ENCODE measurements at places on chromosomes 11 and 22.

DNA sequence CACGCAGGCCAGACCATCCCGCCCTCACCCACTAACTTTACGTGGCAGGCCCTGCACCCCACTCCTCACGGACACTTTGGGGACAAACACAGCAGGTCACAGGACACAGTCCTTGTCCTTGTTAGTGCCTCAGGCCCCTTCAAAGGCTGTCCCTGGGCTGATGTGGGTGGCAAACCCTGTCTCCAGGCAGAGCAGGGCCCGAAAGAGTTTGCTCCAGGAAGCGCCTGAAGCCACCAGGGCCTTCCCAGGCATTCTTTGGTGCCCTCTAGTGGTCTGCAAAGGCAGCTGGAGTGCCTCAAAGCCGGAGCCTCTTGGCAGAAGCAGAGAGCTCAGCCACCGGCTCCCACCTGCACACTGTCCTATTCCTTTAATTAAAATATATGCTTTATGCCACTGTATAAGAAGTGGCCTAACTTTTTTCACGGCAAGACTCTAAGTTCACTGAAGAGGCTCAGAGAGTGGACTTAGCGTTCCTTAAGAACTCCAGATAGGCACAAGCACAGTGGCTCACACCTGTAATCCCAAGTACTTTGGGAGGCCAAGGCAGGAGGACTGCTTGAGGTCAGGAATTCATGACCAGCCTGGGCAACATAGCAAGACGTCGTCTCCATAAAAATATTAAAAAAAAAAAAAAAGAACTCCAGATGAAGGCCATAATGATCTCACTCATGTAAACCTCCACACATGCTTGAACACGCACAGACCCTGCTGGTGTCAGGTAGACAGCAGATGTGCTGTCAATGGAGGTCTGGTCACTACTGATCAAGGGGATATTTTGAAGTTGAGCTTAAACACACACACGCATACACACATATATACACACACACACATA is 11.1 kb downstream of the TXN2 start:
- DNase-seq: peak; percentile 66

DNA sequence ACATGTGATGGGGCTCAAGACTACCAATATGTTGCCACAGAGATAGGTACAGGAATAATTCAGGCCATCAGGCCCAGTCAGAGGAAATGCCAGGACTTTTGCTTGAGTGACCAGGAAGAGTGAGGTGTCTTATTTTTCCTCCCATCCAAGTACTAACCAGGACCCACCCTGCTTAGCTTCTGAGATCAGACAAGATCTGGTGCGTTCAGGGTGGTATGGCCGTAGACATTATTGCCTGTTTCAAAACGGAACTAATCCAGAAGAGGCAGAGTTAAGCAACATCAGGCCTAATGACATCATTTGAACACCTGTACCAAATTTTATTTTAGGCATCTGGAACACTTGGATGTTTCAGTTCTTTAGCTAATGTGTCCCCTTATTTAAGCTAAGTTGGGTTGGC is 205.5 kb upstream of the POU2AF2 start:
- no peak for DNase-seq

DNA sequence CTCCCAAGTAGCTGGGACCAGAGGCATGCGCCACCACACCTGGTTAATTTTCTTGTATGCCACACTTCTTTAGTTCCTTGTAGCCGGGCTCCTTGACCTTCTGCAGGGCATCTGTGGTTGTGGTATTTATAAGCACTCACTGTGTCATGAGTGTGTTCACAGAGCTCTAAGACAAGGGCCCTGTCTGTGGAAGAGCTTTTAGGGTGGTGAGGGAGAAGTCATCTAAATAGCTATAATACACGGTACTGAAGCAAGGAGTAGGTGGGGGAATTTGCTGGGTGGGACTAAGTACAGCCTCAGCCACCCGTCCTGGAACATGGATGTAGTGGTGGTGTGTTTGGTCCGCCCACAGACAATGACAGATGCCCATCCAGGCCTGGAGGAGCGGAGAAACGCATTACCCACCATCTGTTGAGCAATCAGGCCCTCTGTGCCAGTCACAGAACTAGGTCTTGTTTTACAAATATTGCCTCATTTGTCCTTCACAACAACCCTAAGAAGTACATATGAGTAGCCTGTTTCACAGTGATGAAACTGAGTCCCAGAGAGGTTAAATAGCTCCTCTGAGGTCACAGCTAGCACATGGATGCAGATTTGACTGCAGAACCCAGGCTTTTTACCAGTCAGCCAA is 10.1 kb downstream of the ACO2 start:
- no peak for DNase-seq

GRCh38 chr22:49278340-49278739 is 549.3 kb downstream of the BRD1 start:
- DNase-seq: no peak

- DNase-seq: no peak
Observed at GRCh38 chr11:12585861-12586260, 88.4 kb upstream of the TEAD1 start.

GRCh38 chr11:71946144-71946571 is 17.3 kb downstream of the RNF121 start:
- DNase-seq: no peak

DNA sequence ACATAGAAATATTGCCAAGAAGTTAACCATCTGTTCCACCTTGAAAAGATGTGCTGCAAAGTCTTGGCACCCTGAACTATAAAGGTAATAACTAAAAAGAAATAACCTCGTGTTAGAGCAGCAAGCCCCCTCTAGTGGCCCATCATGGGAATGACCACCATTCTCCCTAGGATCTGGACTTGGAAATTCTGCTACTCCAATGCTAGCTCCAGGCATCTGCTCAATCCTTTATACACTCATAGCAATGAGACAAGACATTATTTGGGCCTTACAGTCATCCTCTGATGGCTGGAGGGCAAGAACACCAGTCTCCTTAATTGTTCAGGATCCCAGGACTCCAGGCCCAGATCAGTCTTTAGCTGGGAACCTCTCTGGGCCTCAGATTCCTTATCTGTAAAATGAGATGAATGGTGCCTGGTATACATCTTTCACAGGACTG is 76.0 kb downstream of the CWC15 start:
- DNase-seq: no peak

- DNase-seq: no peak
Observed at GRCh38 chr11:126327281-126328000, 23.6 kb downstream of the DCPS start.

- no peak for DNase-seq
Observed at GRCh38 chr11:107202241-107202640, 184.0 kb upstream of the GUCY1A2 start.

GRCh38 chr11:9313648-9314290 is 624 bp downstream of the TMEM41B start:
- DNase-seq: no peak

DNA sequence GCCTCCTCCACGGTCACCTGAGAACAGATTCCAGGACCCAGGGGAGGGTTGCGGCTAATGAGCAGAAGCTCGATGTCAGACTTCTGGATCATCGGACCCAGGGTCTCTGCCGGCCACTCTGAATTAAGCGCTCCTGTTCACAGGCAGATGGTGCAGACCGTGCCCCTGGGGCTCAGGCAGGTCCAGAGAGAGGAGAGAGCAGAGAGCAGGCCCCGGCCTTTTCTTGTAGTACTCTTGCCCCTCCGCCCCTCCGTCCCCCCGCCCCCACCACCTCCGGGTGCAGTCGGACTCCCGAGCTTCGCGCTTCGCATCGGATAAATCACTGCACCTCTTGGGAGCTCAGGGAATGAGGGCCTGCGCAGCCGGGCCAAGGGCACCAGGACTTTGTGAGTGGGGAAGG is 50.3 kb downstream of the RPS6KA4 start:
- DNase-seq: no peak

DNA sequence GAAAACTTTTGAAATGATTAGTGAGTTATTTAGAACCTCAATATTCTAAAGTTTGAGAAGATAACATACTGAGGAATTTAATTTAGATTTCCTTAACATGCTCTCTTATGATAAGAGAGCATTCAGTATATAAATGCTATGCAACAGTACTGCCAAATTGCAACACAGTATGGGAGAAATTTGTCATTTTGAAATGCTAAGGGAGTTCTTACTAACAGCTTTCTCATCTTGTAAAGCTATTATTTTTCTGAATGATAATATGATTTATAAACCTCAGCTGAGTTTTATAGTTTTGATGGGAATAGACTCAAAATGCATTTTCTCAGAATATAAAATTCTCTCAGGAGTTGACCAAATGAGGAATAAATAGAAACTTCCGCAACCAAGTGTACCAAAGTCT is 108.4 kb downstream of the SPON1 start:
- DNase-seq: no peak

DNA sequence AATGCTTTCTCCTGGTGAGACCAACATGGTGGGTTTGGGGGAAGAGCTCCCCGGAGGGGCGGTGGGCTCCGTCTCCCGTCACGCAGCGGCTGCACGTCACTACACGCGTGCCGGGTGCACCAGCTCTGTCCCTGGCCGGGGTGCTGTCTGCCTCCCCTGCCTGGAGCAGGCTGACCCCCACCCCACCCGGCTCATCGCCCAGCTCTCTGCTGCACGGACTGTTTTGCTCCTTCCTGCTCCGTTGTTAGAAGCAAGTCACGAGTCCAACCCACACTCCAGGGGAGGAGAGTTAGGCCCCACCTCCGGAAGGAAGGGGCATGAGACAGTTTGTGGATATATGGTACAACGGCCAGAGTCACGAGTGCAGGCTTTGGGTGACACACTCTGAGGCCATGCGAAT is 364.9 kb downstream of the BRD1 start:
- DNase-seq: no peak

DNA sequence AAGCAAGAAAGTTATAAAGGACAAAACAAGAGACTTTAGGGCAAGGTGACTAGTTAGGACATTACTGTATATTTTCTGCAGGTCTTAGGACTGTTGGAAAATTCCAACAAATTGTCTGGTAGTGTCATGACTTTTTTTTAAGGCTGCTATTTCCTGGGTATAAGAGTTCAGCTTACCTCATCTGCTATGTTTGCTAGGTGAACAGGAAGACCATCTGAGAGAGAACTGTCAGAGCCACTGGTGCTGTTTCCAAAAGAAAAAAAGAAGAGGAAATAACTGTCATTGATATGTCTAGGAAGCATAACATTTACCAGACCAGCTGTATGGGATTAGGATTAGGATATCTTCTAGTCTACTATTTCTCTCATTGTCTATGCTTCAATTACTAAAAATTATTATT is 26.3 kb upstream of the MTCH2 start:
- DNase-seq: no peak

DNA sequence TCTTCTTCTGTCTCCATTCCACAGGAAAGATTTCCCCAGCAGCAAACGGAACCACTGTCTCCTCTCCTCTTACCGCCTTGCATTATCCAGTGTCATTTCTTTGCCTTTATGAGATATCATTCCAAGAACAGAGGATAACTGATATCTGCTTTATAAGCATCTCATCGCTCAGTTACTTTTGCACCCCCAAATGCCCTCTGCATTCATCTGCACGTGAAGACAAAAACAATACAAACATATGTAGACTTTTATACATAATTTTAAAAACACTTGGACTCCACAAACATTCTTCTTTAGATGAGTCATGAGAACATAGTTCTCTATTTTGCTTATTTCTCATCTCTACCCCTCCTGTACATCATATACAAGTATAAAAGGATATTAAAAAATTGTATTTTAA is 512 bp upstream of the OR51T1 start:
- DNase-seq: no peak

GRCh38 chr22:27336151-27337090 is 465.1 kb downstream of the MN1 start:
- no peak for DNase-seq

DNA sequence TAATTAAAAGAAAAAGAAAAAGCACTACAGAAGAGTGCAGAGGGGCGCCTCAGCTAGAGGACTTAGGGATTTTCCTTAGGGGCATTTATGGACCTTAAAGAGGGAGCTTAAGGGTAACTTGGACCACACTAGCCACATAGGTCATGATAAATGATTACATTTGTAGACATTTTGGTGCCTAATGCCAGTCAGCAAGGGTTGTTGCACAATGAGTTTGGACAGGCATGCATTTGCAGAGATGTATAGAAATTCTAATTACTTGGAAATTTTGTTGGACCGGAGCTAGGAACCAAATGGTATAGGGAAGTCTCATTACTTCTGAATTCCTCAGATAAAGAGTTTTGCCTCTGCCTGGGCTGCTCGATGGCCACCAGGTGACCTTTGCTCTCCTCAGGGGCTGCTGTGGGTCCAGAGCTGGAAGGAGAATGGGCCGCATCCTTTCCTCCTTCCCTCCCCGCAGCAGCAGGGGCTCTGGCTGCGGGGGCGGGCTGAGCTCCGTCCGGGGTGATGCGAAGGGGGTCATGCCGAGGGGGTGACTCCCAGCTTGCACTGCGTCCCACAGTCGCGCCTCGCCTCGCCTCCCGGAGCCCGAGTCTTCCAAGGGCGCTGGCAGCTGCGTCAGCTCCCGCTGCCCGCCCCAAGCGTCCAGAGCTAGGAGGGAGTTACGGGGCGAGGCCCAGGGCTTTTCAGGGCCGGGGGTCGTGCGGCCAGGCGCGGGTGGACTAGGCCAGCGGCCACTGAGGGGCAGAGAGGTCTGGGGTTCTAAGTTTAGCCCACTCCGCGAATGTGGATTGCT is 20.3 kb upstream of the MALAT1 start:
- DNase-seq: no peak

- DNase-seq: no peak
Observed at GRCh38 chr22:45771057-45771456, 99.4 kb downstream of the ATXN10 start.

DNA sequence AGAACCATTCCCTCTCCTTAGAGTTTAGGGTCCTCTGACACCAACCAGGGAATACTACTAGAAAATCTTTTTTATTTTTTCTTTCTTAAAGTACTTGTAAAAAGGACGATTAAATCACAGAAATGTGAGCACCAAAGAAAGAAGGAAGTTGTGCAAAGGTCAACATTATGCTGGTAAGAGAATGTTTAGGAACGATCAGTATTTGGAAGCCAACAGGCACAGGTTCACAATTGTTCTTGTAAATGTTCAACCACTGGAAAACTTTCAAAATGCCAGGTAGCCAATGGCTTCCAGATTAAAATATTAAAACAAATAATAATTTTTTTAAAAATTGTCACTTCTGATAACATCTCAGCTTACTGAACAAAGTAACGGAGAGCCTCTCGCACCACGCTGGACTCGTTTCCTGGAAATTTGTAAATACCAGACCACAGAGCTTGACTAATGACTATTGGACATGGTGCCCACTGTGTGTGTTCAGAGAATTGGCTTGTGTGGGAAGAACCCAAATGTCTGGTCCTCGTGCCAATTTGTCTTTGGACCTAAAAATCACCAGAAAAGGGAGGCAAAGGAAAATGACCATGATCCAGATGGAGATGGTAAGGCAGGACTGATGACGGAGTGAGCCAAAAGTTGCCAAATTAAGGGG is 20.8 kb downstream of the COMMD9 start:
- DNase-seq: no peak

GRCh38 chr11:100948936-100949335 is 180.7 kb downstream of the PGR start:
- DNase-seq: no peak

GRCh38 chr11:15836795-15837194 is 519.6 kb downstream of the SOX6 start:
- DNase-seq: no peak

GRCh38 chr11:74936087-74936486 is 12.8 kb downstream of the XRRA1 start:
- no peak for DNase-seq

Measured in activated T-helper 9 cell treated with anti-CD3 and anti-CD28 coated beads, Interleukin-2, amount 50 U/mL, for 16 hours (primary cell).